ENCODE measurements at places on chromosomes 3 and 15.

- peak; percentile 24 for DNase-seq
These were observed 63.1 kb upstream of the UBE3A start for GRCh38 chr15:25501828-25502446.

DNA sequence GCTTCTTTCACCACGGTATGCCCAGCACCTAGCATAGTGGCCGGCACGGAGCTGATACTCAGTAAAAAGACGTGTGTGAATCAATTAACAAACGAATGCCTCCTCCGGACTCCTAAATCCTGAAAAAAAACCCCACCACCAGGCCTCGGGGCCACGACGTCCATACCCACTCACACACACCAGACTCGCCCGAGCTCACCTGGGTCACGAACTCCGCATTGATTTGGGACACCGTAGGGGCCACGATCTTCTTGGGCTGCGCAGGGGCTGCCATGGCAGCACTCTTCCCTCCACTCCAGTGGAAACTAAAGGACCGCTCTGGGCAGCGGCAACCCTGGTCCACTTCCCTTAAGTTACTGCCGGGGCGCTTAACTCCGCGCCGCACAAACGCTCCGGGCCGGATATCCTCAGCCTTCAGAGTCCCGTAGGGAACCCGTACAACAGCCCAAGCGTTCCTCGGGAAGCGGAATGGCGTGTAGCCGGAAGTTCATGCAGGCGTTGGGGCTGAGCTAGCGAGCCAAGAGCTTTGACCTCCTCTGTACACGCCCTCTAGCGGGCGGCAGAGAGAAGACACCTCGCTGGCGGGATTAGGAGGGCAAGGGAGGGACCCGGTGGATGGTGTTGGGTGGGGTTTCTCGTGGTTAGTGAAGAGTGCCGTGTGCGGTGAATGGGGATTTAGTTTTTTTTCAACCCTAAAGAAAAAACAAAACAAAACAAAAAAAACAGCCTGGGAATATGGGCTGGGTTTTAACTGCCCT lies at the start of gene AQR:
TSS of gene AQR (minus strand) at position 403 of the 758 bp plus-strand sequence. CDS start at position 274, 129 bp downstream.
- peak; percentile 94 for DNase-seq

DNA sequence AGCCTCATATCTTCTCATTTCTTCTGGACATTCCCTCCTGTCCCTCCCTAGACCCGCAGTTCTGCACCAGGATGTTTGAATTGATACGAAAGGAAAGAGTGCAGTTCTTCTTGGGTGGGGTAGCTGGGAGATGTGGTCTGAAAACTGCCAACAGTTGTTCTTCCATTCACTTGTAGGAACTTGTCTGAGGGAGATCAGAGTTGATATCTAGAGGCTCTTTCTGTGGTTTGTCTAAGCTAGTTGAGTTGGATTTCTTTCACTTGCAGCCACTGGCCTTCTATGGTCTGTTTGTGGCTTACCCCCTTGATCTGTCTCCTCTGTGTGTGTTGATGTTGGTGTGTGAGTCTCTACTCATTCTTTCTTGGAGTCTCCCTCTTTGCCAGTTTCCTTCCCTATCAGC lies 42.5 kb upstream of the PIK3CB start:
- no peak for DNase-seq

GRCh38 chr3:81451140-81451539 lies 310.3 kb downstream of the GBE1 start:
- DNase-seq, result no peak

GRCh38 chr3:122014741-122015140 lies 7.3 kb downstream of the ILDR1 start:
- no peak for DNase-seq

DNA sequence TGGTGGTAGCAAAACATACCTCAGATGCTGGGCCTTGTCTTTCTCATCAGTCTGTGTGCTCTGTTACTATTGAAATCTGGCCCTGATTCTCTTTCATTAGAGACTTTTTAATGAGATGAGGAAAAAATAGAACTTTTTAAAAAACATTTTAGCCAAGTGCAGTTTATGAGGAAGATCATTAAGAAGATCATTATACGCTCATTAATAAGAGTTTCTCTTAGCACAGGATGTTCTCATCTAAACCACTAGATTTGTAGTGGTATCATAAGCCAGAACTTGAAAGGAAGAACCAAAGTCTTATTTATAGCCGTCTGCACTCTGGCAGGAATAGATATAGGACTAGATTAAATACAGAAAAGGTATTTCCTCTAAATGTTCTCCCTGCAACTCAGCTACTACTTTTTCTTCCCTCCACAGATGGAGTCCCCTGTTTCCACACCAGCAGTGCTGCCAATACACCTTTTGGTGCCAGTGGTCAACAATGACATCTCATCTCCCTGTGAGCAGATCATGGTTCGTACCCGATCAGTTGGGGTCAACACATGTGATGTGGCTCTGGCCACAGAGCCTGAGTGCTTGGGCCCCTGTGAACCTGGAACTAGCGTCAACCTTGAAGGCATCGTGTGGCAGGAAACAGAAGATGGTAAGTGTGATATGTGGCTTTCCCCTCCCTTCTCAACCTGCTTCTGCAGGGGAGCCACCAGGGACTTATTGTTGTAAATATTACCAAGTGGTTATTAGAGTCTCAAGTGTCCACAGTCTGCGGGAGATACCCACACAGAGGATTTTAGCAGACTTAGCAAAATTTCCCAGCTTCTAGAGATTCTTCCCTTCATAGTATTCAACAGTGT lies 152.8 kb downstream of the RBPMS2 start:
- DNase-seq, result peak; percentile 47

GRCh38 chr3:113536627-113537101 lies 4.3 kb downstream of the SIDT1 start:
- no peak for DNase-seq

DNA sequence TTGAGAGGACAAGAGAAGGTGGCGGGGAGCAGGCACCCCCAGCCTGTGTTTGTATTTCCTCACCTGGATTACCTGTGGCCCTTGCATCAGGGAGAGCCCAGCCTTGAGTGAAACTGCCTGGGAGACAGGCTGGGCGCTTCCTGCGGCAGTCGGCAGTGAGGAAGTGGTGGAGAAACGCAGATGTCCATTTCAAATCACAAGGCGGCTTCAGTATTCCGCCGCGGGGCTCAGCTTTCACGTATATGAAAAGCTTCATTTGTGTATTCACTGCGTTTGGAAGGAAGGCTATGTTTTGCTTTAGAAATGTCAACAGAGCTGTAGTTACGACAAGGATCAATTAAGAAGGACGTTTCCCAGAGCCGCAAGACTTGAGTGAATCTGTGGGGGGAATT lies 167.4 kb upstream of the CTDSPL start:
- no peak for DNase-seq

DNA sequence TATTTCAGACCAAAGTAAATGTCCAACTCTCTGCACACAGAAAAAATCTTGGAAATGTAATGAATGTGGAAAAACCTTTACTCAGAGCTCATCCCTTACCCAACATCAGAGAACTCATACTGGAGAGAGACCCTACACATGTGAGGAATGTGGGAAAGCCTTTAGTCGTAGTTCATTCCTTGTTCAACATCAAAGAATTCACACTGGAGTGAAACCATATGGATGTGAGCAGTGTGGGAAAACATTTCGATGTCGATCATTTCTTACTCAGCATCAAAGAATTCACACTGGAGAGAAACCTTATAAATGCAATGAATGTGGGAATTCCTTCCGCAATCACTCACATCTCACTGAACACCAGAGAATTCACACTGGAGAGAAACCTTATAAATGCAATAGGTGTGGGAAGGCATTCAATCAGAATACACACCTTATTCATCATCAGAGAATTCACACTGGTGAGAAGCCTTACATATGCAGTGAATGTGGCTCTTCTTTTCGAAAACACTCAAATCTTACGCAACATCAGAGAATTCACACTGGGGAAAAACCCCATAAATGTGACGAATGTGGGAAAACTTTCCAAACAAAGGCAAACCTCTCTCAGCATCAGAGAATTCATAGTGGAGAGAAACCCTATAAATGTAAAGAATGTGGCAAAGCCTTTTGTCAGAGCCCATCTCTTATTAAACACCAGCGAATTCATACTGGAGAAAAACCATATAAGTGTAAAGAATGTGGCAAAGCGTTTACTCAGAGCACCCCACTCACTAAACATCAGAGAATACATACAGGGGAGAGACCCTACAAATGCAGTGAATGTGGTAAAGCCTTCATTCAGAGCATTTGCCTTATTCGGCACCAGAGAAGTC lies 8.0 kb upstream of the ZNF501 start:
- DNase-seq, result no peak

GRCh38 chr15:74227968-74228722 lies 8.0 kb upstream of the CCDC33 start:
- no peak for DNase-seq

GRCh38 chr3:15557511-15557946 lies 36.0 kb upstream of the COLQ start:
- peak; percentile 81 for DNase-seq

- no peak for DNase-seq
These were observed 139.9 kb downstream of the MEX3B start for GRCh38 chr15:81905889-81906288.

GRCh38 chr3:195748661-195749060 lies 27.9 kb downstream of the MUC20 start:
- no peak for DNase-seq

DNA sequence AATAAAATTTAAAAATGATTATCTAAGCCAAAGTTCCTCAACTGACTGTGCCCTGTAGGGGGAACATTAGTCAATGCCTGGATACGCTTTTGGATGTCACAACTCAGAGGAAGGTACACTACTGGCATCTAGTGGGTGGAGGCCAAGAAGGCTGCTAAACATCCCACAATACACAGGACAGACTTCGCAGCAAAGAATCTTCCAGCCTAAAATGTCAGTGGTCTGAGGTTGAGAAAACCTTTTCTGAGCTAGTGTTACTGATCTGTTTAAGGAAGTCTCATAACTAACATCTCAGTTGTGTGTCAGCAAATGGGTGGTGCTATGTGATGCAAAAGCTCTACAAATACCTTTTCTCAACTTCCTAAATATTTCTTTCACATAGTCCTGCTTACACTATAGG lies 20.9 kb upstream of the LDHAL6B start:
- peak; percentile 17 for DNase-seq

DNA sequence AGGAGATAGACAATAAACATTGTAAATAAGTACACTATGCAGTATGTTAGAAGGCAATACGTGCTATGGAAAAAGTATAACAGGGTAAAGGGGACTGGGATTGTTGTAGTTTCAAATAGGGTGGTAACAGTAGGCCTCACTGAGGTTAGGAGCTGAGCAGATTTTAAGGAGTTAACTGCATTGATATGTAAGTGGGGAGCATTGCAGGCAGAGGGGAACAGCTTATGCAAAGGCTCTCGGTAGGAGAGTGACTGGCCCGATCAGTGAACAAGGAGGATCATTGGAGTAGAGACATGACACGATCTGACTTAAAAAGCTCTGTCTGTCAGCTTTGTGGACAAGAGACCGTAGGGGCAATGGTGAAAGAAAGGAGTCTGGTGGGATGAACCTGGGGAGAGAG lies 46.8 kb downstream of the PCCB start:
- no peak for DNase-seq

DNA sequence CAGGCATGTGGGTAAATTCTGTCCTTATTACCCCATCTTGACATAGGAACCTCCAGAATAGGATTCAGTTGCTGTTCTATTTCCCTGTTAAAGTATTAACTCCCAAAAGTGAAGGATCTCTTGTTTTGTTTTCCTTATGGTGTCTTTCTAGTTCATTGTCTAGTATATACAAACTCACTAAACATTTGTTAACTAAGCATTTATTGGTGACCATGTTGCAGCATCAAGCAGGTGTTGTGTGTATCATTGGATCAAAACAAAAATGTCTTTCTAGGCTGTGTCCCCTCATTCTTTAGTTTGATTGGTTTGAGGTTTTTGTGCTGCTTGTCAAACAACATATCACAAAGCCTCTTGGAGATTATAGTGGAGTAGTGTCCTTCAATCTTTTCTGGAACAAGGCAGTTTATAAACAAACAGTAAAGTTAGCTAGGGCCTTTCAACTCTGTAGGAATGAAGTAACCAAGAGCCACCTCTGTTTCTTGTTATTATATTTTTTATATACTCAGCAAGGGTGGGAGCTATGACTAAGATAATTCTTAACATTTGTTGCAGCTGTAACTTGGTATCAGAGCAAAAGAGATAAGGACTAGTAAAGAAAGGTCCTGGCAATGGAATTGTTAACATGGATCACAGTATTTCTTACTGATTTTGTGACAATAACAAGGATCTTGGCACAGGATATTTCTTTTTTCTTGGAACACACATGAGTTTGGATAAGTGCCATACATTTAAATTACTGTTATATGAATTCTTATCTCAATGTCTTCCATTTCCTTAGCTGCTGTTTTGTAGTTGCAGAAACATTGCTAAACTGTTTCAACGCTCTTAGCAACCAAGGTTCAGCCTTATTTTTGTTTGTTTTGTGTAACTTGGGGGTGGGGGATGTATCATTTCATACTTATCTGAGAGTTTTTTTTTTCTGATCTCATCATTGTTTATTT lies 49.3 kb downstream of the TMOD3 start:
- DNase-seq, result peak; percentile 31

DNA sequence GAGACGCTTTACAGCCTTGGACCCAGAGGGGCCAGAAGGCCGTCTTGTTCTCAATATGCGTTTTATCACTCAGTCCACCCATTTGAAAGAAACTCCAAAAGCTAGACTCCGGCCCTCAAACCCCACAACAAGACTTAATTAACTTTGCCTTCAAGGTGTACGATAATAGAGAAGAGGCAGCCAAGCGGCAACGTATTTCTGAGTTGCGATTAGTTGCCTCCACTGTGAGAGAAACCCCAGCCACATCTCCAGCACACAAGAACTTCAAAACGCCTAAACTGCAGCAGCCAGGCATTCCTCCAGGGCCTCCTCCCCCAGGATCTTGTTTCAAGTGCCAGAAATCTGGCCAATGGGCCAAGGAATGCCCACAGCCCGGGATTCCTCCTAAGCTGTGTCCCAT lies 17.4 kb upstream of the INO80 start:
- DNase-seq, result no peak

DNA sequence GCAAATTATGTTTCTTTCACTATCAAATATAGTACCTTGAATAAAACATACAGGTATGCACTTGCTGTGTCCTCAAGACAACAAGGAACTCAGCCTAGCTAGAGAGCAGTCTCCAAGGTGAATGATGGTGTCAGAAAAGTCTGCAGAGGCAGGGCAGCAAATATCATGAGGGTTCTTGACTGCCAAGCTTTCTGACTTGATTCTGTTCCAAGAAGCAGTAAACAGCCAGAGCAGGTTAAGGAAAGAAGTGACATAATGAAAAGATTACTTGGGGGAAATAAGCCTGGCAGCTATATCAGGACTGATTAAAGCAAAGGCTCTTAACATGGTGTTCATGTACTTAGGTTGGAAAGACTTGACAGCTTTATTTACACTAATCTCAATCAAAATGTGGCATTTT lies 192.2 kb upstream of the GADL1 start:
- DNase-seq, result no peak

GRCh38 chr3:111519178-111519855 lies 22.7 kb upstream of the CD96 start:
- DNase-seq, result no peak

- DNase-seq, result no peak
These were observed 56.1 kb upstream of the USP3 start for GRCh38 chr15:63448266-63448665.

DNA sequence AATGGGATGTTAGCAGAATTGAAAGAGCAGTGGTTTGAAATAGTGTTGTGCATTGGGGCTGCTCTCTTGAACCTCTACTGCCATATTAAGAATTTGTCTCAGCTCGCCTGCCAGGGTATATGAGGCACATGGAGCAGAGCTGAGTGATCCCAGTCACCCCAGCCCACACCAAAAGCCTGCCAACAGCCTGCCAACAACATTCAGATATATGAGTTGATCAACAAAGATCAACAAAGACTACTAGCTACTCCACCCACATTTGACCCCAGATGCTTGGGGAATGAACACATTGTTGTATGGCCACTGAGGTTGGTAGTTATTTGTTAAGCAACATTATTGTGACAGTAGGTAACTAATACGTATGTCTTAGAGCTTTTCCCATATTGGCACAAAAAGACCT lies 570.9 kb upstream of the IL12A start:
- no peak for DNase-seq
